CD4-positive, CD25-positive, alpha-beta regulatory T cell (primary cell): ENCODE measurements at places on chromosomes 7 and 10.

GRCh38 chr7:7452652-7453051, 83.0 kb downstream of the COL28A1 start:
- DNase-seq = no peak

- no peak for DNase-seq
Observed at GRCh38 chr7:101898106-101898505, 80.7 kb downstream of the CUX1 start.

GRCh38 chr10:59557052-59557451, 152.6 kb downstream of the SLC16A9 start:
- no peak for DNase-seq

DNA sequence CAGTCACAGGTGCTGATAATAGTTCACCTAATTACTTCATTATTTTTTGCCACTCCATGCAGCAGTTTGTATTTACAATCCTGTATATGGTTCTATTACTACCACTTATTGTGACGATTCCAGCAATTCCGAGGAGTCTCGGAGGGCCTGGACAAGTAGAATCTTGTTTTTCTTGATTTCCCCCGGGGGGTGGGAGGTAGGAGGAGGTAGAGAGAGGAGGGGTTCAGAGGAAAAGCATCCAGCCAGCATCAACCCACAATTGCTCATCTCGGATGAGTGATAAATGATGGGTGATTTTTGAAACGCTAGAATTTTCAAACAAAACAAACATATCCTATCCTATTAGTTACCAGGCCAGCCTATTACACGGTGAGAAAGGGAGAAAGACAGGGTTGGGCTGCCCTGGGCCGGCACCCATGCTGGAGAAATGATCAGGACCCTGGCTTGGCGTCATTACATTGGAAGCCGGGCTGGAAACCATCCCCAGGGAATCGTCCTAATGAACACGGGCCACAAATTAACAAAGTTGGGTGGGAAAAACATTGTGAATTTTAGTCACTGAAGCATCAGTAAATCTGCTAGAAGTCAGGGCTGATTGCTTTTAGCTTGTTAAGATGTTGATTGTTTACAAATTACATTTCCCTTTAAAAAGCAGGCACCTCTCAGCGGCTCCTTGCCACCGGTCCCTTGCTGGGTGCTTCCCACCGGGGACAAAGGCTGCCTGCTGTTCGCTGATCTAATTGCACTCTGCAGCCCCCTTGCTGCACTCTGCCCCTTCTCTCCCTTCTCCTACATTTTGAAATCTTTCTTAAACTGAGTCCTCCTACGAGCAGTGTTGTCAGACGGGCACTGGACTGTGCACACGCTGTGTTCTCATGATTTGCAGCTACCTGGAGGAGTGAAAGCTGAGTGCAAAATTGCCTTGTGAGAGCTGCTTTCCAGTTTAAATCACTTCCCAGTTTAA, 95.5 kb downstream of the FAM204A start:
- no peak for DNase-seq

GRCh38 chr7:74306730-74307469, 17.7 kb downstream of the CLIP2 start:
- no peak for DNase-seq

- DNase-seq = no peak
Observed at GRCh38 chr10:108290823-108291222, 1126.3 kb upstream of the SORCS1 start.

DNA sequence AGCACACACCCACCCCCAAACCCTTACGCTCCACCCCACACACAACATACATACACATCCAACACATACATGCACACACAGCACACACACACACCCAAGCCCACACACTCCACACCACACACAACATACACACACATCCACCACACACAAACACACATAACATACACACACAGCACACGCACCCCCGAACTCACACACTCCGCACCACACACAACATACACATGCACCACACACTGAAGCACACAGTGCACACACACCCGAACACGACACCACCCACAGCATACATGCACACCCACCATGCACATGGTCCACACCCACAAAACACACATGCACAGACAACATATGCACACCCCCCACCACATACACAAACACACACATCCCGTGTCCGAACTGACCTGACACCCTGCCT, 2.0 kb downstream of the PRAP1 start:
- DNase-seq = no peak

DNA sequence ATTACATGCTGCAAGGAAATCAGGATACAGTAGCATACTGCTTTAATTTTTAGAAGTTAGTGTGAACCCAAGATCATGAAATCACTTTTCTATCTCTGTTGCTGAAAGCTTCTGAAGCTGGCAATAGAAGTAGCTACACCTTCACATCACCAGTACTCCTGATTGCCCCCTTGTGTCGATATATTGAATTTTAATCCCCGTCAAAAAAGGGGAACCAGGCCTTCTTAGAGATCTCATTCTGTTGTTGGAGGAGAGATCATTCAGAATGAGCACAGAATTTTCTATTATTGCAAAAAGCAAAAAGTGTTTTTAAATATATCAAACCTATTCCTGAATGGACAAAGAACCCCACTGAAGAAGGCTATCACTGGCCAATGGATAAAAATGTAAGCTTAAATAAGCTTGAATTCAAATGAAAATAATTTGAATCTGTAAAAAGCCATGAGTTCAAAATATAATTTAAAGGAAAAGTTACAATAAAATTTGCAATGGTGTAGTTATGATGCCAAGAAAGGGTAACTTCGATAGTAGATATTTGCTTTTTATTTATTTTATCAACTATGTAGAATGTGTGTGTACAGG, 39.7 kb upstream of the TEX47 start:
- no peak for DNase-seq

GRCh38 chr7:23012908-23013714, 819 bp downstream of the HYCC1 start:
- no peak for DNase-seq

GRCh38 chr10:70602665-70603448, at the start of gene PRF1:
PRF1 (minus strand) TSS chr10:70602741; CDS start chr10:70600902, 1,839 bp downstream.
- DNase-seq = peak; percentile 96

- DNase-seq = no peak
Observed at GRCh38 chr7:96697822-96698221, 11.8 kb downstream of the SEM1 start.

GRCh38 chr10:97024168-97025073, 161.3 kb downstream of the SLIT1 start:
- DNase-seq = no peak

DNA sequence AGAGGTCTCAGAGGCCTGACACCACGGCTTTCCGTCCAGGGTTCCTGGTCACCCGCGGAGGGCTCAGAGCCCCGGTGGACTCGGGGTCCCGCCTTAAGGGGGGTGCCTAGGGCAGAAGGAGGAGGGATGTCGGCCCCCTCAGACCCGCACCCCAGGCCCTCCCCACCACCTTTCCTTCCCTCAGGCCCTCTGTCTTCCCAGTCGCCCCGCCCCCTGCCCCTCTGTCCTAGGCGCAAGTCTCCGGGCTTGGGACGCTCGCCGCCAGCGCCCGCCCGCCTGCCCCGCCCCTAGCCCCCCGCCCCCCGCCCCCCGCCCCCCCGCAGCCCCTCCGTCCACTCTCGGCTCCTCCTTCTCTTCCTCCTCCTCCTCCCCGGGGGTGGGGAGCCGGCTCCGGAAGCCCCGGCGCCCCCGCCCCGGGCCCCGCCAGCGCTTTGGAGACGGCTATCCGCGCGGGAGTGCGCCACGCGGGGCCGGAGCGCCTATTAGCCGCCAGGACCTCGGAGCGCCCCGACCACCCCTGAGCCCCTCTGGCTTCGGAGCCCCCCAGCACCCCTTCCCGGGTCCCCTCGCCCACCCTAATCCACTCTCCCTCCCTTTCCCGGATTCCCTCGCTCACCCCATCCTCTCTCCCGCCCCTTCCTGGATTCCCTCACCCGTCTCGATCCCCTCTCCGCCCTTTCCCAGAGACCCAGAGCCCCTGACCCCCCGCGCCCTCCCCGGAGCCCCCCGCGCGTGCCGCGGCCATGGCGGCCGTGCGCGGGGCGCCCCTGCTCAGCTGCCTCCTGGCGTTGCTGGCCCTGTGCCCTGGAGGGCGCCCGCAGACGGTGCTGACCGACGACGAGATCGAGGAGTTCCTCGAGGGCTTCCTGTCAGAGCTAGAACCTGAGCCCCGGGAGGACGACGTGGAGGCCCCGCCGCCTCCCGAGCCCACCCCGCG, at the start of gene AEBP1:
Gene AEBP1 (plus strand): TSS at position 423 of the 937 bp plus-strand sequence. CDS start 321 bp downstream, at position 744.
- no peak for DNase-seq

DNA sequence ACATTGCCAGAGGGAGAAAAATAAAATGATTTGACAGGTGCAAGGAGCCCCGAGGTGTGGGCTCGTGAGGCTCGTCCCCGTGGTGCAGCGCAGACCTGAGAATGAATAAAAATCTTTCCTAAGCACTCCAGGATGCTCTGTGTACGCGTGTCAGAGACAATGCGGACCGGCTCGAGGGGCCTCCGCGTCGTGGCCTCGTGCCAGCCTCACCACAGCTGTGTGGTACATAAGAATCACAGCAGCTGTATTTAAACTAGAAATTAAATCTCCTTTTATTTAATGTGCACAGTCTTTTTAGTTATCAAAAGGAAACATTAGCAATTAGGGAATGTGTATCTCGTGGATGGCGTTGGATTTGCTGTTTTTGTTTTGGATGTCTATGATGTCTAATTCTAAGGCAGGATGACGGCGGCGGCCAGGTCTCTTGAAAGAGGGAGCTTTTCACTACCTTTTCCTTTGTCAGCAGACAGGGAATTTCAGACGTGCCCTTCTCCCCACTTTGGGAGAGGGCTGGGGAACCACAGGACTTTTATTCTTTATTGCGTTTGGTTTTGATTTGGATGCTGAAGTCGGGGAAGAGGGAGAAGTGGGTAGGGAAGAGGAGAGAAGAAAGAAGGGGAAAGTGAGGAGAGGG, 365.3 kb upstream of the SHH start:
- DNase-seq = no peak

DNA sequence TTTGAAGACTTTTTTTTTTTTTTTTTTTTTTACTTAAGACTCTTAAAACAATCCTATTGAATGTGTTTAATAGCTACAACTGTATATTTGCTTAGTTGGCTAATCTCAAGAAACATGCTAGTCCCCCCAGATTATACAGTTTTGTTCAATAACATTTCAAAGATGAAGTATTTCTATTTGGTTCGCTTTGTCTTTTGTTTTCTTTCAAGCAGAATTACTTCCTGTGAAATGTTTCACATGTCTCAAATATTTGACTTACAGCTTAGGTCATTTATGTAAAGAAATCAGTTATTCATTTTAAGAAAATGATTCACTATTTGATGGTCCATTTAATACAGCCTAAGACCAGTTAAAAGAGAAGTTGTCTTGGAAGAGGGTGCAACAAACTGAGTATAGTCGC, 12.8 kb upstream of the LAMB1 start:
- DNase-seq = no peak

DNA sequence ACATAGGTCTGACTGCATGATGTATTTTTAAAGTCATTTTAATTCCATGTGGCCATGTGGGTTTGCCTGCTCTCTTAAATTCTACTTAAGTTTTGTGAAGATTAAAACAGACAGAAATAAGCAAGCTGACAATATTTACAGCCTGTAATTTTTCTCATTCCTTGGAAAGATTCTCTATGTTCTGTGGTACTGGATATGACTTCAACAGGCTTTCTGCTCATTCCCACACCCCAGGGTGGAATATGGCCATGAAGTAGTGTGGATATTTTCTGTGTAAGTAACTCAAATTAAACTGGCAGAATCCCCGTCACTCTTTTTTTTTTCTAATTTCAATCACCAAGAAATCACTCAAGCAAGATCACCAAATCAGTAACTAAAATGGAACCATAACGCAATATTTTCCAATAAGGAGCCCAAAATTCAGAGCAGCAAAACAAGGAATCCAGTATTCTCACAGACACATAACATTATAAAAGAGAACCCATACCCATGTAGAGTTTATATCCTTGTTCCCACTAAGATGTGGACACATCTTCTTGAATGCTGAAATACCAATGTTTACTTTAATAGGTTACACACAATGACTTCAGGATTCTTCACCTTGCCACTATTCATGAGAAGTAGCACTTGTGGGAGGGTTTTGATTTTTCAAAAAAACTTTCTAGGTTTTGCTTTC, 5.7 kb downstream of the HOXA5 start:
- no peak for DNase-seq
